NCI-H1930 (cell line): ENCODE measurements at places on chromosomes 2 and 18.

- DNase-seq: no peak
Observed at GRCh38 chr2:38128653-38129052, 52.7 kb upstream of the CYP1B1 start.

- no peak for DNase-seq
Observed at GRCh38 chr2:191350826-191351225, 105.6 kb downstream of the MYO1B start.

GRCh38 chr2:28613186-28613585, 117.3 kb downstream of the PLB1 start:
- no peak for DNase-seq

DNA sequence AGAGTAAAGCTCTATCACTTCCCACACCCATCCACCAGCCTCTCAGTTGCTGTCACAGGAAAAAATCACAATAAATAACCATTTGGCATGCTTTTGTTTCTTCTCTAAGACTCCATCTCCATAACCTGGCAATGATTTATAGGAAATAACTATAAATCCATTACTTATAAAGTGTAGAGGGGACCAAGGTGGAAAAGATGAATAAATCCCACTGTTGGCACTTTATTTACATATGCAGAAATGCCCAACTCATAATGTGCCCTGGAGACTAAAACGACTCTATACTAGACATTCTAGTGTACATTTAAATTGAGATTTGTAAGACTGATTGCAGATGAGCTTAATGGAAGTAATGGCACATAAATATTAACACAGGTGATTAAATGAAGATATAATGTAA, 7.5 kb upstream of the NOSTRIN start:
- DNase-seq: no peak

- no peak for DNase-seq
Observed at GRCh38 chr18:25669741-25670140, 317.8 kb upstream of the ZNF521 start.

GRCh38 chr18:28018351-28018750, 158.6 kb downstream of the CDH2 start:
- DNase-seq: no peak
